GM13976 (cell line): ENCODE measurements at places on chromosomes 6 and 20.

- no peak for DNase-seq
Measured at GRCh38 chr6:132812756-132813172, 1.6 kb upstream of the RPS12 start.

DNA sequence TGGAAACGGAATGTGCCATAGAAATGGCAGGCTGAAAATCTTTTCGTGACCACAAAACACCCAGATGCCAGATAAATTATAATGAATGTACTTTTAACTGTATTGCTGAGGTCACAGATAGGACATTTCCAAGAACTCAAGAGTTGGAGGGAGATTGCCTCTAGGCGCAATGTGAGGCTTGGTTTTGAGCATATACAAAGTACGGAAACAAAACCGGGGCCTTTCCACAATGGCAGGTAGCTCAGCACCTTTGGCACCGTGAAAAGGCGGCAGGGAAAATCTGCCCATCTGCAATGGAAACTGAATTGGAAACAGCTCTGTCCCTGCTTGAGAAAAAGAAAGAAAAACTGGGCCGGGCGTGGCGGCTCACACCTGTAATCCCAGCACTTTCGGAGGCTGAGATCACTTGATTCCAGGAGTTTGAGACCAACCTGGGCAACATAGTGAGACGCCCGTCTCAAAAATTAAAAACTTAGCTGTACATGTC, 10.5 kb upstream of the C20orf144 start:
- DNase-seq, result no peak

- DNase-seq, result no peak
Measured at GRCh38 chr6:80356545-80356944, 250.1 kb downstream of the BCKDHB start.

- peak; percentile 15 for DNase-seq
Measured at GRCh38 chr20:59808729-59809381, 124.6 kb downstream of the SYCP2 start.

- DNase-seq, result no peak
Measured at GRCh38 chr6:12890171-12890790, 173.7 kb downstream of the PHACTR1 start.

GRCh38 chr20:50146732-50147662, 6.5 kb downstream of the PEDS1 start:
- peak; percentile 77 for DNase-seq

DNA sequence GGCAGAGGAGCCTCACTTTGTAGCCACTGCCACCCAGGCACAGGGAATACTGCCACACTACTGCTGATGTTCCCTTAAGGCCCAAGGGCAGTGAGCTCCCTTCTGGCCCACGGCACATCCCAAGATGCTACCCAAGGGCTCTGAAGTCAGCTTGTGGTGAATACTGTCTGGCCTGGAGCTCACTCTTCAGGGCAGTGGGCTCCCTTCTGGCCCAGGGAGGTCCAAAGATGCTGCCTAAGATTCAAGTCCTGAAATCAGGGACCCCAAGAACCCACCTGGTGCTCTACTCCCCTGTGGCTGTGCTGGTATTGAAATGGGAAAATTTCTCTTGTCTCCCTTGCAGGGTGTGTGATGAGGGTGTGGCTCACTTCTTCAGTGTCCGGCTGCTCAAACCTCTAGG, 132.8 kb downstream of the TINAG start:
- DNase-seq, result no peak
